ENCODE measurements at places on chromosomes 12 and 14.

DNA sequence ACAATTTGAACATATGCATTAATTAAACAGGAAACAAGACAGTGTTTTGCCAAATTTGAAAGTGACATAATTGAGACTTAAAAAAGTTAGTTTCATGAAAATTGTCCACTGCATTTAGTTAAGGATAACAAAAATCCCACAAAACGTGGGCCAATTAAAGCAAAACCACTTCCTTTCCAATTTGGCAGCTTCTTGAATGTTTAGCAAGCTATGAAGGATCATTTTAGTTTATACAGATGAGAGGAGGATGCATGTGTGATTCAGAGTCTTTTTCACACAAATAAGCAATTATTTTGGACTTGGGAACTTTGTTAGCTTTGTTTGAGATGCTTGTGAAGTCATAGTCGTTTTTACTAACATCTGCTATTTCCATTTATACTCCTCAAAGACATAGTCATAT lies 109.6 kb downstream of the ATXN7L3B start:
- no peak for DNase-seq

DNA sequence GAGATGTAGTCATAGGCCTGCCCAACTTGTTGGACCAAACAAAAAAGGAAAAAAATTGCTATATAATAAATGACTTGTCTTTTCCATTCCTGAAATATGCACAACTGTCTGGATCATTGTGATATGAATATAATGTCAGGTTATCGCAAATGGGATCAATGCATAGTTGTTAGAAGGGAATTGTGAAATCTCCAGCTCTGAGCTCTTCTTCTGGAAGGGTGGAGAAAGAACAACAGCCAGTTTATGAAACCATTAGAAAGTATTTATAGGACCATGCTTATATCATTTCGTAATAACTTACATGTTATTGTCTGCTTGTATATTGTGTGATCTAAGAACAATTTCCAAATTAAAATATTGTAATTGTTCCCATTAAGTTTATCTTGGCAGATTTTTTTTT lies 35.7 kb upstream of the HIF1A start:
- no peak for DNase-seq

DNA sequence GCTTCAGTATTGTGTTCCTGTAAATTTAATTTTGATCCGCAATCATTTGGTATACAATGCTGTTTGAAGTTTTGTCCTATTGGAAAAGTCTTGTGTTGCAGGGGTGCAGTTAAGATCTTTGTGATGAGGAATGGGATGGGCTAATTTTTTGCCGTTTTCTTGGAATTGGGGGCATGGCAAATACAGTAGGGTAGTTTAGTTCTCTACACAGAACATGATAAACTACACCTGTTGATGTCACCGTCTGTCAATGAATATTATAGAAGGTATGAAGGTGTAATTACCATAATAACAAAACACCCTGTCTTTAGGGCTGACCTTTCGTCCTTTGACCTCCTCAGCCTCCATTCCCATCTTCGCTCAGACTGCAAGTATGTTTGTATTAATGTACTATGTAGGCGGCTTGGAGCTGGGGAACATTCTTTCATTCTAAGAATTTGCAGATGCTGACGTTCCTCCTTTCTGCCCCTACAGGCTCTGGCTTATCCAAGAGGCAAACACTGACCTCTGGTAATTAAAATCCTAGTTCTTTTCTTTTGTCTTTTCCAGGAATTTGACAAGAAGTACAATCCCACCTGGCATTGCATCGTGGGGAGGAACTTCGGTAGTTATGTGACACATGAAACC lies 1.7 kb downstream of the DYNLL1 start:
- DNase-seq = no peak

GRCh38 chr14:52025310-52025709 lies 36.0 kb downstream of the RTRAF start:
- DNase-seq = peak; percentile 48

GRCh38 chr12:4734625-4735340 lies 14.6 kb downstream of the GALNT8 start:
- DNase-seq = no peak

- DNase-seq = no peak
Measured at GRCh38 chr14:91470216-91470615, 39.9 kb downstream of the PPP4R3A start.

DNA sequence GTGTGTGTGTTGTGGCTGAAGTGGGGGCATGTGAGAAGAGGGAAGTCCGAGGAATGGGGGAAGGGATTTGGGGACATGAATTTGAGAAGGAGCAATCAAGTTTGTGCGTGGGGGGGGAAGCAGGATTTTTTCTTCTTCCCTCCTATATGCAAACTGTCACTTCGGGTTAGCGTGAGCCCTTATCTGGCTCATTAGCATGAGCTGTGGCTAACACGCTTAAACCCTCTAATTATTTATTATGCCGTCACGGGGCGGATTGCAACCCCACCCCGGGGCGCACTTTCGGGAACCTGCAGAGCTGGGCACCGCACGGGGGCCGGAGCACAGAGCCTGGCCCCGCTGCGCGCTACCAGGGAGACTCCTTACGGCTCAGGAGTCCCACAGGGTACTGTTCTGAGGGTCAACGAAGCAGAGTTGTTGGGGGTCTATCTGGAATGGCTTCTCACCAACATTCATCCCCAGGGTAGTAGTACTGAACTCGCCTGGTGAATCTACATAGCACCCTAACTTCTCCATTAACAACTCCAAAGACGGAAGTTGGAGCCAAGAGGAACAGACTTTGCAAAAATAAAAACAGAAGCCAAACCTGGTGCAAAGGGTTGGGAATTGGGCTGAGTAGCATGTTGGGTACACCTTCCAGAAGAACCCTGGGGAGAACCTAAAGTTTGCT lies 6.4 kb upstream of the ASCL1 start:
- DNase-seq = no peak

- DNase-seq = no peak
Measured at GRCh38 chr12:115511986-115512711, 765.3 kb downstream of the MED13L start.

- peak; percentile 80 for DNase-seq
Measured at GRCh38 chr12:4824380-4824779, 85.3 kb upstream of the KCNA1 start.

DNA sequence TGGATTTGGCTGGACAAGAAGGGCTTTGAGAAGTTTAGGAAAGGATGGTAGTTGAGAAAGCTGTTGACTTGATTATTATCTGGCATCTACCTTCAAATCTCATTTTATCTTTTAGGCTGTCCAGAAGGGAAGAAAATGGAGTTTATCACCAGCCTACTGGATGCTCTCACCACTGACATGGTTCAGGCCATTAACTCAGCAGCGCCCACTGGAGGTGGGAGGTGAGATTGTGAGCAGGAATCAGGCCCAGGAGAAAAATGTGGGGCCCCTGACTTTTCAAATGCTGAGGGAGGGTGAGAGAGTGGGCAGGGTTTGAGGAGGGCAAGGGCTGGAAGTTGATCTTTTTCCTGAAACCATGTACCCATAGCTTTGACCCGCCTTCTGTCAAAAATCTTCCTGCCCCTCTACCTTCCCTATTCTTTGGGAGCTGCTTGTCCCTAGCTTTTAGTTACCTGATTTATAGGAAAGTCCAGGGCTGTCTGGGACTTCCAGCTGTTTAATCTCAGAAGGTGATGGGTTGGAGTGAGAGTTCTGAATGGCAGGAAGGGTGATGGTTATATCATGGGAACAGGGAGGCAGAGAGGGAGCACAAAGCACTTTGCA lies 134.2 kb downstream of the SMOC1 start:
- DNase-seq = no peak

- peak; percentile 63 for DNase-seq
Measured at GRCh38 chr14:98234208-98234607, 1037.8 kb downstream of the BCL11B start.

- DNase-seq = no peak
Measured at GRCh38 chr12:78120306-78120705, 289.6 kb downstream of the NAV3 start.

GRCh38 chr12:4564818-4565217 lies 2.8 kb downstream of the DYRK4 start:
- no peak for DNase-seq

GRCh38 chr12:92221656-92222315 lies 76.1 kb upstream of the BTG1 start:
- no peak for DNase-seq

DNA sequence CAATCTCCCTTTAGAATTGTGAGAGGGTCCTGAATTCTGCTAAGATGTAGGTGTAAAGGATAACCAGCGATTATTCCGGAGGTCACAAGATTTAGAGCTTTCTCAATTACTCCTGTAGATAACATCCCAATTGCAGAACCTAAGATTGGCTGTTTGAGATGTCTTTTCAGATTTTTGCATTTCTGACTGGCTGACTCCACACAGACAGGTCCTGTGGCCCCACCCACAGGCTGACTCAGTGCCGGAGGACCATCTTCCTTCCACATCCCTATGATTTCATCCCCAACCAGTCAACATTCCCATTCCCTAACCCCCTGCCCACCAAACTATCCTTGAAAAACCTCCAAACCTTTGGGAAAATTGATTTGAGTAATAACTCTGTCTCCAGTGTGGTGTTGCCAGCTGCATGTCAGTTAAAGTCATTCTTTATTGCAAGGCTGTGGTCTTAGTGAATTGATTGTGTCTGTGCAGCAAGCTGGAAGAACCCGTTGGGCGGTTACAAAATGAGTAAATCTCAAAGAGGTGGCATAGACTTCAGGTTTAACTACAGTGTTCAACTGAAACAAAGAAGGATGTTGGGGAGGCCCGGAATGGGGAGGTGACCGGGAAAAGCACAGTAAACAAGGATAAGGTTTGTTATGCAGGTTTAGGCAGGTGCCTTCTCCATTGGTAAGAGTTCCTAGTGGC lies 10.6 kb downstream of the FNTB start:
- DNase-seq = no peak

- DNase-seq = no peak
Measured at GRCh38 chr12:128613837-128614590, 209.7 kb downstream of the SLC15A4 start.

- no peak for DNase-seq
Measured at GRCh38 chr12:97960225-97960624, 497.6 kb downstream of the RMST start.

- peak; percentile 95 for DNase-seq
Measured at GRCh38 chr12:7060353-7060954, at the start of gene C1S. TSS of gene C1S (plus strand) at chr12:7060718. CDS start at chr12:7061913, 1,195 bp downstream.

GRCh38 chr12:121939186-121939585 lies 20.8 kb downstream of the CFAP251 start:
- DNase-seq = no peak

All from renal cortical epithelial cell (primary cell).